Stimulated activated naive B cell treated with anti-CD40 and anti-IgM and Interleukin-4, amounts not matched to agents 10 μg/mL and 1 μg/mL and 100 μg/mL, for 72 hours (primary cell): ENCODE measurements at places on chromosomes 12 and 14.

- peaks cover 33% of the 10 kb centered on the region for H3K36me3 ChIP-seq
- peaks cover 60% of the 10 kb centered on the region for H3K4me1 ChIP-seq
- H3K27me3 ChIP-seq: no peaks in the 10 kb centered on the region
- no peak for DNase-seq
- H3K4me3 ChIP-seq: peak overlapping the region; percentile 52
Observed at GRCh38 chr14:49636866-49637265, 1.8 kb upstream of the DNAAF2 start.

- H3K4me1 ChIP-seq: no peaks in the 10 kb centered on the region
Observed at GRCh38 chr12:129550353-129550752, 353.5 kb downstream of the TMEM132D start.

DNA sequence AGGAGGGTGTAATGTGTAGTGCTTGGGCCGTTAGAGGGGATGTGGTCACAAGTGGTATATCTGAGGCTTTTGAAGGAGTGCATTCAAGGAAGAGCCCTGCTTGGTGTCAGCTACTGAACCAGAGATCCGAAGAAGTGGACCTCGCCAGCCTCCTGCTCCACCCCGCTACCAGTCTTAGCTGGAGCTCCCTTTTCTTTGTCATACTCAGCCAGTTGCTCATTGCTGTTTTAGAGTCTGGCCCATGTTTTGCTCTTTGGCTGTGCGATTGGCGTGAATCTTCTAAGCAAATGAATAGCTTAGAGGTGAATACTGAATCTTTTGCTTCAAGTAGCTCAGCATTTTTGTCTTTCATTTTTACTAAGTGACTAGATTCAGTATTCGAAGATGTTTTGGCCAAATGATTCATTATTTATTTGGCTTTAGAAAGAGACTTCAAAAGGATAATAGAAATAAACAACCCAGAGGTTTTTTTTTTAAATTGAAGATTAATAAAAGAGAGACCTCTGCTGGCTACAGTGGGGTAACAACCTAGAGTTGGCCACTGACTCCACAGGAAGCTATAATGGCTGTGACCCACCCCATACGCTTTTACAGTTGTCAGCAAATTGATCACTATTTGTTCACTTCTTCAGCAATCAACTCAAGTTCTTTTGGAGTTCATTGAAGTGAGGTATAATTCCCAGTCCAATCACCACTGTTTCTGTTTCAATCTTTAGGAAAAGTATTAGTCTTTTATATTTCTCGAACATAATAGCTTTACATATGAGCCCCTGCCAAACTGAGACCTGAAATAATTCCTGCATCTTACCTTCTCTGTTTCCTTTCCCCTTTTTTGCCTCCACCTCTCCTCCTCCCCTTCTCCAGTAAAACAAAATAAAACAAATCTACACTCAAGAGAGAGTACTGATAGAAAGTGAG, 19.9 kb downstream of the CDKN1B start:
- H3K27me3 ChIP-seq: no peaks in the 10 kb centered on the region
- peak overlapping the region; percentile 70 for H3K4me3 ChIP-seq
- no peak overlapping the region for H3K27ac ChIP-seq
- DNase-seq: no peak
- no peaks in the 10 kb centered on the region for H3K36me3 ChIP-seq

DNA sequence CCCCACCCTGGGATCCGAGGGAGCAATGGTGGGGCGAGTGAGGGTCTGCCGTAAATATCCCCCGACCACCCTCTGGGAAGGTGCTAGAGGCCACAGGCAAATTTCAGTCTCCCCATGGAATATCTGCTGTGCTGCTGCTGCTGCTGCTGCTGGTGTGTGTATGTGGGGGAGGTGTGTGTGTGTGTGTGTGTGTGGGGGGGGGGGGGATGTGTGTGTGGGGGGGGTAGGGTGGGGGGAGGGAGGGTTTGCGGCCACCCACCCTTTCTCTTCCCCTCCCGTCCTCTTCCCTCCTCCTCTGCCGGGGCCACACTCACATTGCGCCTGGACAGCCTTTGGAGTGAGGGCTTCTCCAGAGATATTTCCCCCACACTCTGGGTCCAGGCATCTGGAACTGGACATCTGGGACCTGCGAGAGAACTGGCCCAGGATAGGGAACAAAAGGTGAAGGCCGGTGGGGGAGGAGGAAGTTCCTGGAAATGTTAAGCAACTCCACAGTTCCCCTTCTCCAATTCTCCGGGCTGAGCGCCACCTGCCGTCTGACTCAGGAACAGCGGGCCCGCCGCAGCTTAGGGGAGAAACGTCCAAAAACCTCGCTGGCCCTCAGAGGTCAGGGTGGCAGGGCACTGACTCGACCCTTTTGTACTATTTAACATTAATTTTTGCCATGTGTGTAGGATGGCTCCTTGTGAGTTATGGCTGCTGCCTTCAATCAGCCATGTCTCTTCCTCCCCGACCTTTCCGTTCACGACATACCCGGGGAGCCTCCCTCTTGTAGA, at the start of gene C1RL:
Gene C1RL (minus strand): TSS at position 419 of the 776 bp plus-strand sequence. CDS start 34 bp downstream, at position 385.
- peak; percentile 73 for DNase-seq
- peaks cover 31% of the 10 kb centered on the region for H3K36me3 ChIP-seq
- H3K27me3 ChIP-seq: no peaks in the 10 kb centered on the region
- H3K4me3 ChIP-seq: peak within 1 kb of the TSS; percentile 91
- H3K4me1 ChIP-seq: peaks cover 20% of the 10 kb centered on the region

- no peak overlapping the region for H3K4me3 ChIP-seq
- no peaks in the 10 kb centered on the region for H3K36me3 ChIP-seq
- no peak overlapping the region for H3K27ac ChIP-seq
- peaks cover 3% of the 10 kb centered on the region for H3K27me3 ChIP-seq
Observed at GRCh38 chr14:88340357-88340756, 17.3 kb upstream of the KCNK10 start.

- no peaks in the 10 kb centered on the region for H3K36me3 ChIP-seq
- peak overlapping the region; percentile 99 for H3K27ac ChIP-seq
- H3K4me3 ChIP-seq: peak overlapping the region; percentile 72
- DNase-seq: peak; percentile 88
- H3K4me1 ChIP-seq: peaks cover 65% of the 10 kb centered on the region
Observed at GRCh38 chr12:121992059-121992879, 29.4 kb upstream of the BCL7A start.

DNA sequence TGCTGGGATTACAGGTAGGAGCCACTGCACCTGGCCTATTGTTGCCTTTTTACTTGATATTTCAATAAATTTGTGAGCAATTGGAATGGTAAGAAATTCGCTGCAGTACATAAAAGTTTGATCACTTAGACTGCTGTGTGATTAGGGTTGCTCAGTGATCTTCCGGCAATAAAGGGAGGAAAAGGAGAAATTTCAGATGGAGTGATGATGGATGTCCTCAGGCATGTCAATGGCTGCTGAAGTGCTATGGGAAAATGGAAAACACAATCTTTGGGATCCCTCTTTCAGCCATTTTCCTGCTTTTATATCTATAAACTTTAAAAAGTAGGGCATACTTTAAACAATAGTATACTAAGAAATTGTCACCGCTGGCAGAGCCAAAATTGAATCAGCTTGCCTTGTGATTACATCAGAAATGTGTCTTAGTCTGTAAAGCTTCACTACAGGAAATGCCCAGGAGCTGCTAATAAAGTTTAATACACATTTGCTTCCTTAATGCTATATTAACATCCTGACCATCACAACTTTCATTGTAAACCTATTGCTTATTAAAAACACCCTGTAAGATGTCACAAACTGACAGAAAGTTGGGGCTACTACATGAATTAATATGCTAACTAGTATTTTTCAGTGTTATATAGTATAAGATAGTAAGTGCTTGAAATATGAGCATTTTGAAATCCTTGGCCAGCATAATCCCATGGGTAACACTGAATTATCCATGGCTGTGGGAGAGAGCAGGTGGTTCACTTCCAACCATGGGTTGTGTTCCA, 13.7 kb upstream of the FBXL14 start:
- H3K4me1 ChIP-seq: peaks cover 18% of the 10 kb centered on the region
- no peak for DNase-seq
- no peaks in the 10 kb centered on the region for H3K27me3 ChIP-seq
- no peaks in the 10 kb centered on the region for H3K36me3 ChIP-seq
- no peak overlapping the region for H3K27ac ChIP-seq
- H3K4me3 ChIP-seq: no peak overlapping the region

DNA sequence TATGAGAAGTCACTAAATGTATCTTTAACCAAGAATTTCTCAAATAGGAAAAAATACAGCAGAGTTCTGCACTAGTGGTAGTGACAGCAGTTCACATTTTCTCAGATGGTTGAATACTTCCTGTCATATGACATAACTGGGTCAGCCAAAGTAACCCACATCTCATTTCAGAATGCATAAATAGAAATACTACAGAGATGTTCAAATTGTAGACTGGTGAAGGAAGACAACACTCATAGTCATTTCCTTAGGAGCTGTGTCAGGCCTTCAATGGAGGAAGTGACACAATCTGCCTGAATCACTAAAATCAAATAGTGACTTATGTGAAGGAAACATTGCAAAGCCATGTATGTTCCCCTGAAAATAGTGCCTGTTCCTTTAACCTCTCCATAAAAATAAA, 32.4 kb downstream of the FERMT2 start:
- H3K4me1 ChIP-seq: peaks cover 6% of the 10 kb centered on the region
- H3K27ac ChIP-seq: no peak overlapping the region
- H3K27me3 ChIP-seq: no peaks in the 10 kb centered on the region
- no peak for DNase-seq

DNA sequence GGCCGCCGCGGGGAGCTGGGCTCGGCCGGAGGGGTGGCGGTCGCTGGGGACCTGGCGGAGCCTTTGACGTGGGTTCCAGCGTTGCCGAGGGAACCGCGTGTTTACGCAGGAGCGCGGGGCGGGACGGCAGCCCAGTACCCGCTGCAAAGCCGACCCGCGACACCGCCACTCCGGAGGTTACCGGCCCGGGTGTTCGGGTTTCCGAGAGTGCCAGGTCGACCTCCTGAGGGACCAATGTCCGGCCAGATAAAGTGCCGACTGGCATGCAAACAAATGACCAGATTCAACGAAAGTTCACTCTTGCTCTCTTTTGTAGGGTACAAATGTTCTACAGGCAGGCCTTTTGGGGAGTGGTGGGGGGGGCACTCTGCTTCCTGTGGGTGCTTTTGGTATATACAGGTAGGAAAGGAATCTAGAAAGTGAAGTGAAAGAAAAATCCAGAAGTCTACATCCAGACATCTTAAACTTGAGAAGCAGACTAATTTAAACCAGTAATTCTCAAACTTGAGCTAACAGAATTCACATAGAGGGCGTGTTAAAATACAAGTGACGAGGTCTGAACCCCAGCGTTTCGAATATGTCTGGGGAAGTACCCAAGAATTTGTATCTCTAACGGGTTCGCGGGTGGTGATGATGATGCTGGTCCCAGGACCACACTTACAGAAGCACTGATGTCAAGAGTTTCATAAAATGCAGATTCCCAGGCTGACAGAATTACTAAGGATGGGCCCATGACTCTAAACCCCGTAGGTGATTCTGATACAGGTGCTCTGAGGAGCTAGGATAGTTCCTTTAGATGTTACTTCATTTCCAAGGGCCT, at the start of gene GPR135:
Gene GPR135 (minus strand): TSS at position 65 of the 820 bp plus-strand sequence. CDS start 154 bp downstream, outside the sequence.
- peak within 1 kb of the TSS; percentile 89 for H3K4me3 ChIP-seq
- peak within 1 kb of the TSS; percentile 89 for H3K27ac ChIP-seq
- DNase-seq: no peak
- peaks cover 7% of the 10 kb centered on the region for H3K27me3 ChIP-seq

- DNase-seq: no peak
- H3K4me3 ChIP-seq: no peak overlapping the region
- no peak overlapping the region for H3K27ac ChIP-seq
- no peaks in the 10 kb centered on the region for H3K36me3 ChIP-seq
- no peaks in the 10 kb centered on the region for H3K4me1 ChIP-seq
Observed at GRCh38 chr12:19819231-19819630, 379.9 kb downstream of the AEBP2 start.

GRCh38 chr12:29547864-29548263, 50.4 kb upstream of the OVCH1 start:
- H3K27ac ChIP-seq: no peak overlapping the region
- peaks cover 22% of the 10 kb centered on the region for H3K27me3 ChIP-seq
- H3K36me3 ChIP-seq: no peaks in the 10 kb centered on the region
- DNase-seq: no peak
- H3K4me3 ChIP-seq: no peak overlapping the region

GRCh38 chr14:104246401-104247335, 108.3 kb downstream of the KIF26A start:
- H3K4me1 ChIP-seq: no peaks in the 10 kb centered on the region
- H3K27me3 ChIP-seq: no peaks in the 10 kb centered on the region
- DNase-seq: no peak
- no peaks in the 10 kb centered on the region for H3K36me3 ChIP-seq
- no peak overlapping the region for H3K4me3 ChIP-seq

DNA sequence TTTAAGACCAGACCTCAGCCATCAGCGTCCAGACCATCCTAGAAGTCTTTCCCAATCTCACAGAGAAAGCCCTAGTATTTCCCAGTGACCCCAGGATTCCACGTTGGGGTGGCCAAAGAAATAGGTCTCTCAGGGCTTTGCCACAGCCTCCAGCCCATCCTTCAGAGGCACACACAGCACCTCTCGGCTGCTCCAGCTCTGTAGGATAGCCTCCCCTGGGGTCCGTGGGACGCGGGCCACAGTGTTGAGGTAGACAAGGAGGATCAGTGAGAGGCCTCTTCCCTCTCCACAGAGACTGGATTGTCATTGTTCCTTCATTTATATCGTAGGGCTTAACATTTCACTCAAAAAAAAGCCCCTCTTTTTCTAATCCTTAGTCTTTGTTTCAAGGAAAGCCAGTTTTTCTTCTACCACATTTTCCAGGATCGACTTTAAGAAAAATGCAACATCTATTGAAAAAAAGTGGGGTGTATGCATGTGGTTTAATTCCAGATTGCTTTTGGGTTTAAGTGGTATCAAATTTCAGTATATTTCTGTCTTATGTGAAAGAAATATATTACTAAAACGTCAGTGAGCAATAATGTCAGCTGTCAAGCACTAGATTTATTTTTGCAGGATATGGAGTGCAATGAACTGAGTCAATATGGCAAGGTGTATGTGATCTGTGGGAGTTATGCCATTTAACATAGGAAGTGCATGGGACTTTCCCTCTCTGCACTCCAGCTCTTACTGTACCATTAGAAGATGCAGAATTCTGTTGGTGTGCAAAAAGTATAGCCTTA, 187.5 kb downstream of the MSRB3 start:
- no peaks in the 10 kb centered on the region for H3K27me3 ChIP-seq
- DNase-seq: no peak

GRCh38 chr12:83042441-83043200, 355.9 kb downstream of the TMTC2 start:
- H3K27ac ChIP-seq: no peak overlapping the region
- no peaks in the 10 kb centered on the region for H3K27me3 ChIP-seq
- no peaks in the 10 kb centered on the region for H3K4me1 ChIP-seq
- DNase-seq: no peak
- H3K4me3 ChIP-seq: no peak overlapping the region

- no peak for DNase-seq
- H3K4me1 ChIP-seq: peaks cover 74% of the 10 kb centered on the region
- H3K36me3 ChIP-seq: peaks cover 42% of the 10 kb centered on the region
- no peak overlapping the region for H3K27ac ChIP-seq
- no peak overlapping the region for H3K4me3 ChIP-seq
- no peaks in the 10 kb centered on the region for H3K27me3 ChIP-seq
Observed at GRCh38 chr12:96383371-96383770, 16.9 kb downstream of the CDK17 start.

GRCh38 chr12:78764913-78765312, 99.7 kb upstream of the SYT1 start:
- H3K36me3 ChIP-seq: no peaks in the 10 kb centered on the region
- H3K4me1 ChIP-seq: no peaks in the 10 kb centered on the region
- no peaks in the 10 kb centered on the region for H3K27me3 ChIP-seq
- no peak for DNase-seq
- H3K4me3 ChIP-seq: no peak overlapping the region
- H3K27ac ChIP-seq: no peak overlapping the region
